ENCODE measurements at places on chromosomes 6 and 20.

DNA sequence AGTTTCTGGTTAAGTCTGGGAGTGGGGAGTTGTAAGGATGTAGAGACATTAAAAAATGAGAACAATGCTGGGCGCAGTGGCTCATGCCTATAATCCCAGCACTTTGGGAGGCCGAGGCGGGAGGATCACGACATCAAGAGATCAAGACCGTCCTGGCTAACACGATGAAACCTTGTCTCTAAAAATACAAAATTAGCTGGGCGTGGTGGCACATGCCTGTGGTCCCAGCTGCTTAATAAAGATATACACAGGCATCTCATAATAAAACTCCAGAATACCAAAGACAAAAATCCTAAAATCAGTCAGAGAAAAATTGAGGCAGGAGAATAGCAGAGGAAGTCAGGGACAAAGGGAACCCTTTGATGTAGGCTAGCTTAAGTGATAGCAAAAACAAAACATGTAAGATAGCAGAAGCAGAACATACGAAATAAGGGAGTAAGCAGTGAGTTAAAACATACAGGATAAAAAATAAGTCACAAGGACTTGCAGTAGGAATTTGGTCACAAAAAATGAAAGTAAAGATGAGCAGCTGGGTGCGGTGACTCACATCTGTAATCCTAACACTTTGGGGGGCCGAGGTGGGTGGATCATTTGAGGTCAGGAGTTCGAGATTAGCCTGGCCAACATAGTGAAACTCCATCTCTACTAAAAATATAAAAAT is 23.6 kb downstream of the DDX43 start:
- DNase-seq: no peak

GRCh38 chr6:36201612-36202011 is 5.1 kb downstream of the BRPF3 start:
- DNase-seq: no peak

- DNase-seq: no peak
These were observed 271.9 kb upstream of the AGPAT4 start for GRCh38 chr6:161545741-161546140.

DNA sequence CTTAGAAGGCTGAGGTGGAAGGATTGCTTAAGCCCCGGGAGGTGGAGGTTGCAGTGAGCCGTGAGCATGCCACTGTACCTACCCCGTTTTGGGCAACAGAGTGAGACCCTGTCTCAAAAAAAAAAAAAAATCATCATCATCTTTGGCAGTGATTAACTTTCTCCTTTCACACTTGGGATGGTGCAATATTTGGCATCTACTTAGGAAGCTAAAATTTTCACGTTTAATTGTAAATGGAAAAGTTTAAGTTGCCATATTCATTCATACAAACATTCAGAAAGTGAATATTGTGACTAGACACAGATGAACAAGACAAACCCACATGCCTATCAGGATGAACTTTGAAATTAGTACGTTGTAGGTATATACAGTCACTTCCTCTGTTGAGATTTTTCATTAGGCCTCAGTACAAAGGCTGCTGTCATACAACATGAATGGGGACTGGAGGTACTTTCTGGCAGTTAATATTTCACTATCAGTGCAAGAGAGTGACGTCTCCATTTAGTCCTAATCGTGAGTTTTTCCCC is 10.3 kb downstream of the TOP1 start:
- DNase-seq: no peak

DNA sequence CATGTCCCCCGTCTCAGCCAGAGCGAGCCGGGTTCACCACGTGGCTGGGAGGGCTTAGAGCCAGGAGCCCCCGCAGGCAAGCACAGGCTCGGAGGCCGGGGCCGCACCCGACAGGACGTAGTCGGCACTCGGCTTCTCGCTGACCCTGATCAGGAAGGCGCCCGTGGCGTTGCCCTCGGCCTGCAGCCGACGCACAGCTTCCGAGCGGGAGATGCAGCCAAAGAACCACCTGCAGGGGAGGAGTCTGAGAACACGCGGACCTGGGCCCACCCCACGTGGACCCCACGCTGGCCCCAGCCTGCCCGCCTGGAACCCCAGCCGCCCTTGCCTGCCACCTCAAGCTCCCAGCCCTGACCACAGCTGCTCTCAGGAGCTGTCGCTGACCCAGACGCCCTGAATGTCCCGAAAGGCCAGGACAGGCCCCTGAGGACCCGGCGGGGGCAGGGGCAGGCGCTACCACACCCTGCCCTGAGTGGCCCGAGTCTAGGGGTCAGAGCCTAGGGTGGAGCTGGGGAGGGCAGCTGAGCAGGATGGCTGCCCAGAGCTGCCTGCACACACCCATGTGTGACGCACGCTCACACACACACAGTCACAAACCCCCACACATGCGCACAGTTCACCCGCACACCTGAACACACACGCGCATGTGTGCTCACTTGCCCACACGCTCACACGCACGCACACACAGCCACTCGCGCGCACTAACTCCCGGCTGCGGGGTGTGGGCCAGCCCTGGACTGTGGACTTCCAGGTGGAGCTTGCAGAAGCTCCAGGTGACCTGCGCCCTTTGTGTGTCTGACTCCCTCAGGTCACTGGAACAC is 2.1 kb downstream of the PTK6 start:
- DNase-seq: no peak

DNA sequence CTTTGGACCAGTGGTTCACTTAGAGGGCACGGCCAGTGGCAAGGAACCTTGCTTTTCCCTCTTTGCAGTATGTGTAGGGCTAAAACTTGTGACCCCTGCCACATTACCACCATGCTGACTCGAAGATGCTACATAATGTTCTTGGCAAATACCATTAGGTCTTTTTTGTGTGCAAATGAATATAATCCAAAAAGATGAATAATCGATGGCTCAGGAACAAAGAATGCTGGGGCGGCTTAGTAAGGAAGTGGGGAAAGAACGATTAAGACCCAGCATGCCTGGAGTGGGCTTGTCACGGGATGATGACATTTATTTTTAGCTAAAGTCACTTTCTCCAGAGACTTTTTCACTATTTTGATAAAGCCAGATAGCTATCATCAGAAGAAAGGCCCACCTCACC is 23.1 kb downstream of the CMTR1 start:
- DNase-seq: no peak

- no peak for DNase-seq
These were observed 60.5 kb downstream of the GJA10 start for GRCh38 chr6:89954721-89955148.

GRCh38 chr6:16477367-16478149 is 239.2 kb downstream of the GMPR start:
- DNase-seq: no peak

GRCh38 chr6:29501106-29501505 is 13.3 kb upstream of the MAS1L start:
- DNase-seq: no peak

DNA sequence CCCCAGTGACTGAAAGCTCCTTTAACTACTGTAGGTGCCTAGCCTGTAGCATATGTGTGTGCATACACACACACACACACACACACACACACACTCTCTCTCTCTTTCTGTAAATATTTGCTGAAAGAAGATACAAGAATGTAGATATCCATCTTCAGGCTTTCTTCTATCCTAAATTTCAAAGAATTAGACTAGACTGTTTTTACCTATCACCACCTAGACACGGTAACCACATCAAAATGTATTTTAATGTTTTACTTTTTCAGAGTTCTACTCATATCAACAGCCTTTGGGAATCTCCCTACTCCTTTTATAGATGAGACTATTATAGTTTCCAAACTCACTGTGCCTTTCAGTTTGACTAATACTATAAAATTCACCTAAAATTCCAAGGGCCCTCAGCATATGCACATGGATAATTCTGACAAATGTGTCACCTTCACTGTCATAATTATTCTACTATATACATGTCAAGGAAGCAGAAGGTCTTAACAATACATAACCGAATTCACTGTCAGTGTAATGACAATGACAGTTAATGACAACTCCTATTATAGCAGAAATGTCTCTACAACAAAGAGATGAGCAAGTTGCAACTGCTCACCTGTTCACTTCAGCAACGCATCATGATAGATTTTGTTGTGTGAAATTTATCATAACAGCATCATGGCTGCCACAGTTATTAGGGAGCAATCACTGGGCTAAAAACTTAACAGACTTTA is 236.5 kb downstream of the GMPR start:
- DNase-seq: no peak

GRCh38 chr20:49590163-49591017 is 22.5 kb upstream of the PTGIS start:
- no peak for DNase-seq

DNA sequence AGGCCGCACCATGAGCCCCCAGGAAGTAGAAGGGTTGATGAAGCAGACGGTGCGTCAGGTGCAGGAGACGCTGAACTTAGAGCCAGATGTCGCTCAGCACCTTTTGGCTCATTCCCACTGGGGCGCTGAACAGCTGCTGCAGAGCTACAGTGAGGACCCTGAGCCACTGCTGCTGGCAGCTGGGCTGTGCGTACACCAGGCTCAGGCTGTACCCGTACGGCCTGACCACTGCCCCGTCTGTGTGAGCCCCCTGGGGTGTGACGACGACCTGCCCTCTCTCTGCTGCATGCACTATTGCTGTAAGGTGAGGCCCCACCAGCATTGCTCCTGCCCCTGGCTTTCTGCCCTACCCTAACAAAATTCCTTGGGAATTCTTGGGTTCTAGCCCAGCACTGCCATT is 13.1 kb downstream of the DNPH1 start:
- no peak for DNase-seq

DNA sequence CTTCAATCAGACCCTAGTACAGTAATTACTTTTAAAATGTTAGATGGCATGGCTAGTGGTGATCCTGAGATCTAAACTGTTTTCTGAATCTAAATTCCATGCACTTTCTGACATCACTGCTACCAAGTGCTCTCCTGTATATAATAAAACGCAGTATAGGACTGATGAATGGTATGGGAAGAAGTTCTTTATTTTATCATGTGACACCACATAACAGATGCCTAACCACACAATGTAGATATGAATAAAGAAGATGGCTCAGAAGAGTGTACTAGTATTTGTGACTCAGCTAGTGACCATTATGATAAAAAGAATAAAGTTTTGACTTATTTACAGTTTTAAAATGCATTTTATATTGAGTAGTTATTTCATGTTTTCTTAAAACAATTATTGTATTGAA is 8.5 kb downstream of the NDUFAF4 start:
- no peak for DNase-seq

DNA sequence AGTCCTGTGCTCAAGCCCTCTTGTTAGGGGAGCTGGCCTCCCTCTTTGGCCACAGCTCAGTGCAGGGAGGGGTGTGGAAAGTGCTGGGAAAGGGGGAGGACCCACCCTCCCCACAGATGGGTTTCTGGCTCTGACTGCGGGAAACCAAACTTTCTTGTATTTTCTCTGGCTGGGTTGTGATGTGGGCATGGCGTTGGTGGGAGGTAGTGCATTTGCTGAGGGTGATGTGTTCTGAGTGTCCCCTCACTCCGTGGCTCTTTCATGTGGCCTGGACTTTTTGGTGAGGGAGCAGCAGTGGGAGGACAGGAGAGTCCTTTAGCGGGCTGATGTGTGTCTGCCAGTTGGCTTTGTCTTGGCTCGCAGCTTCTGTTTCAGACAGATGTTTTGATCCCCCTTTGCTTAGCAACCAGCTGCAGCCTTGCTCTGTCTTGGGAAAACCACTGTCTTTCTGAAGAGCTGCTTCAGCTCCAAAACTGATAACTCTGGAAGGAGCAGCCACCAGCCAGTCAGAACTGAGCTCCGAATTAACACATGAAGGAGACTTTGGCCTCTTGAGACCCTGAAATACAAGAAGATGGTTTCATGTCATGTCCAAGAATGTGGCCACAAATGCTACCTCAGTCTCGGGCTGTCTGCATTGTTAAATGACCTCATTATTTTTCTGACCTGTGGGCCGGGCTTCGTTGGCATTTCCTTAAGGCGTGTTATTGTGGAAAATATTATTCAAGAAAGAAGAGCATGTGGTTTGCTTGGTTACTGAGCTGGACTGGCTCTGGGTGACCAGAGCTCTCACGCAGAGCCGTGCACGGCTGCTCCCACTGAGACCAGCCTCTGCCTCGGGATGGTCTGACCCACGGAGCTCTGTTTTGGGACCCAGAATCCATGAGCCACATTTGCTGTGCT is 21.5 kb downstream of the SYNJ2 start:
- no peak for DNase-seq

DNA sequence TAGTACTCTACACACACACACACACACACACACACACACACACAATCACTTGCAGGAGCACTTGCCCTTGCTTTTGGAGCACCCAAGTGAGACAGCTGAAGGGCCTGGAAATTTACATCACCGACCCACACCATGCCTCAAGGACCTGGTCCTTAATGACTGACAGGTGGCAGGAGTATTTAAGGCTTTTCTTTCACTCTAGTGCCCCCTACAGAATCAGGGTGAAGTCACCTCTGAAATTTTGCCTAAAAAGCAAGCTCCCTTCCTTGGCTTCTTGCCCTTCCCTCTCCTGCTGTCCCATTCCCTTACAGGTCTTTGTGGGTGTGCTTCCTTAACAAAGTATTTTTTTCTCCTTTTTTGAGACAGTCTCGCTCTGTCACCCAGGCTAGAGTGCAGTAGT is 353.5 kb upstream of the IRAK1BP1 start:
- DNase-seq: no peak

DNA sequence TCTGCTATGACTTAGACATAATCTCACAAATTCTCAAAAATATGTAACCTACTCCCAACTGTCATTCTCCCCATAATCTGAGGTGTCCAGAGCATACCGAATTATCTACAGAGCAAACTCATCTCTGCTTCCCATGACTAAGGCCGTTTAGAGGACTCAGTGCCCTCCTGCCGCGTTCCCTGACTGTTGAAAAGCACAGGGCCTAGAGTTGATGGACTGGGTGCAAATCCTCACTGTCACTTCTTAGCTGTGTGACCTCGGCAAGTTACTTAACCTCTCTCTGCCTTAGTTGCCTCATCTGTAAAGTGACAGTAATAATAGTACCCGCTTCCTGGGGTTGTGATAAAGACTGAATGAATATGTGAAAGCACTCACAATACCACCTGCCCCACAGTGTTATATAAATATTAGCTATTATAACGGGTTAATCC is 4.7 kb upstream of the TUBB2A start:
- no peak for DNase-seq

- DNase-seq: no peak
These were observed 9.4 kb downstream of the CEP162 start for GRCh38 chr6:84218091-84218490.

- DNase-seq: no peak
These were observed 123.9 kb downstream of the SNX5 start for GRCh38 chr20:17844549-17845298.

GRCh38 chr6:14476793-14477531 is 359.4 kb downstream of the CD83 start:
- no peak for DNase-seq

DNA sequence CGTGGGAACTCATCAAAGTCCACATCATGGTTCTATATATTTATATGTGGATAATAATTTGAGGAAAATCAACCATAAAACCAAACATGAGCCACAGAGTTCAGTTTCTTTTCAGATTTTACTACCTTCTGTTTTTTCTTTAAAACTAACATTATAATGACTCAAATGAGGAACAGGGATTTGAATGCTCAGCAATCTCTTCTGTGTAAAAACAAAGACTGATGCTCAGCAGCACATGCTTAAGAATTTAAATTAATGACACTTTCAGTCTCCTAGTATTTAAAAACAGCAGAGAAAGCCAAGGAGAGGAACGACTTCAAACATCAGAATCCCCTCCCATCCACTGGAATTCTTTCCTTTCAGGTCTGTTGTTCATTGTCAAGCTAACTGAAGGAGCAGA is 72.7 kb downstream of the PSMG4 start:
- DNase-seq: no peak

GRCh38 chr6:116446399-116446798 is 14.8 kb upstream of the CALHM6 start:
- DNase-seq: no peak

GRCh38 chr6:37338745-37339255 is 15.0 kb upstream of the RNF8 start:
- DNase-seq: no peak
